HTR-8/SVneo (cell line): ENCODE measurements at places on chromosomes 1 and 21.
A peak's percentile ranks its signal among the peaks of the same experiment; 100 is the strongest.

DNA sequence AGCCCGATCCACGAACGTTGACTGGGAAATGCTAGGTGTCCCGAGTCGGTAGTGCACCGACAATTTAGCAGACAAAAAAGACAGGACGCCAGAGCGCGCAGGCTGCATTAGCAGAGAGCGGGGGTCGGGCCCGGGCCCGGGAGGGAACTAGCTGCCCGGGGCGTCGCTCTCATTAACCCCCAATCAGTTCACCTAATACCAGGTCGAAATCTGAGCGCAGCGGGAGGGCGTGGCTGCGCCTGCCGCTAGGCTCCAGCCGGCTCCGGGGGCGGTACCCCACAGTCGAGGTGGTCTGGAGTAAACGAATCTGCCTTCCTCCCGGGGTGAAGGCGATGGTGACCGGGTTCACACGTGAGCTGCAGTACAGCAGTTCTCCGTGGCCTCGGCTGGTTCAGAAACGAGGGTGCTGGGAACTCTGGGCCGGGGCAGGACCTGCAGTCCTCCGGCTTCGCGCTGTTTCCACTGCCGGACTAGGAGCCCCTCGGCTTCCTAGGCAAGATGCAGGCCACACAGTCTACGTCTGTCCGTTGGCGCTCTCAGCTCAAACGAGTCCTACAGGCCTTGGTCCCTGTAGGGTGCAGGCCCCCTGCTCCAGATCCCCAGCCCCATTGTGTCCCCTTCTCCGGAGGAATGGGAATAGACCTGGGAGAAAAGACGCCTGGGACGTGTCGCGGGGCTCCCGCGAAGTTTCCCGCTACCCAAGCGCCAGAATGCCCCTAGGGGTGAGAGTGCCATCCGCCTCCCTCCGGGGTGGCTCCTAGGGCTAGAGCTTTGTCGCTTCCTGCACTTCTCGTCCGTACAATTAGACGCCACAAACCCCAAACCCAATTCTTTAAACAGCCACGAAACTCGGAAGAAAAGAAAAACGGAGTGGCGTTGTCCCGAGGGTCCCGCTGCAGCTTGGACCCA, 2.0 kb downstream of the GFI1 start:
- no peak for DNase-seq

DNA sequence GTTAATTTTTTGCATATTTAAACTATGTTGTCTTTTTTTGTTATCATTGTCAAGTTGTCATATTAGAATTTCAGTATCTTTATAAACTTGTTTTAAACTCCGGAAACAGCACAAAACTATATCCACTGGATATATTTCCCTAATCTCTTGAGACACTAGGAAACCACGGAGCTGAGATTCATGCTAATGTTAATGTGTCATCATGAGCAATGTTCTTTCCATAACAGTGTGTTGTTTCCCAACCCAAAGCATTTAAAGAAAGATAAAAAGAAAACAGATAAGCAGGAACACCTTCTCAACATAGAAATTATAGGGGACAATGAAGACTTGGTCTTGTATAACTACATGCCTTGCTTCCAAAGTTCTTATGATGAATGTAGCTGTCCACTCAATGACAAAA, 626.2 kb upstream of the TMPRSS15 start:
- no peak for DNase-seq

DNA sequence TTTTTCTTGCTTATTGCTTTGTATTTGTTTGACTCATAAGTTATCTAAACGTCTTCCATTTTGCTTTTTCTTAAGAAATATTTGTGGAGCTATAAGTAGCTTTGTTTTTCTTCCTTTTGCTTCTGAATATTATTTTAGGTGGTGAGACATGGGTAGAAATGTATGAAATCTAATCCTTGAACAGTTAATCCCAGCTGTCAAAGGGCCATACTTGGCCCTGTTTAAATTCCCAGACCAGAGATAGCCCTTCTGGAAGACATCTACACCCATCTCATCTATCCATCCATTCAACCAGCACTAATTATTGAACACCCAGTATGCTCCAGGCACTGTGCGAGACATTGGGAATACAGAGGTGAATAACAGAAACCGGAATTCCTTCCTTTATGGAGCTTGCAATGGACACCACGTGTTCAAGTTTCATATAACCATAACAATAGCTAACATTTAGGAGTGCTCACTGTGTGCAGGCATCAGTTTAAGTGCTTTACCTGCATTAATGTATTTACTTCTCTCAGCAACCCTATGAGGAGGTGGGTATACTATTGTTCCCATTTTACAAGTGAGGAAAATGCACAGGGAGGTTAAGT, 8.7 kb downstream of the TACSTD2 start:
- DNase-seq = no peak

- peak; percentile 63 for DNase-seq
Observed at GRCh38 chr1:156677616-156678596, 699 bp upstream of the NES start.

DNA sequence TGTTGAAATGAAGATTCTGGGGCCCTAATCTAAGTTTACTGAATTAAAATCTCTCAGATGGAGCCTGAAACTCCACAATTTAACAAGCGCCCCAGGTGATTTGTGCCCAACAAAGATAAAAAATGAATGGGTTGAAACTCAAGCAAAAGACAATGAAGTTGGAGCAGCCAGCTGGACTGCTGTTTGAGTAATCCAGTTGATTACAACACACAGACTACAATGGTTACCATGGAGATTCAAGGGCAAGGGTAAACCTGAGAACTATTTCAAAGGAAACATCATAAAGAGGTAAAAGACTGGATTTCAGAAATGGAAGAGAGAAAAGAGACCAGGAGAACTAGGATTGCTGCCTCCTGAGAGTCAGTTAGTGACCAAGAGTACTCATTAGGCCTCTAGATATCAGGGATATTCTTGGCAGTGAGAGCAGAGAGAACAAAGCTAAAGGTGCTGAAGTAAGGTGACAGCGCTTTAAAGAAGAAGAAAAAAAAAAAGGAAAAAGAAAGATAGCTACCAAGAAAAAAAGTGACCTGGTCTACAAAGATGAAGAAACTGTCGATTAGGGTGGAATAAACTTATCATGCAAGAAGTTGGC, 44.5 kb downstream of the LRRC53 start:
- DNase-seq = no peak

DNA sequence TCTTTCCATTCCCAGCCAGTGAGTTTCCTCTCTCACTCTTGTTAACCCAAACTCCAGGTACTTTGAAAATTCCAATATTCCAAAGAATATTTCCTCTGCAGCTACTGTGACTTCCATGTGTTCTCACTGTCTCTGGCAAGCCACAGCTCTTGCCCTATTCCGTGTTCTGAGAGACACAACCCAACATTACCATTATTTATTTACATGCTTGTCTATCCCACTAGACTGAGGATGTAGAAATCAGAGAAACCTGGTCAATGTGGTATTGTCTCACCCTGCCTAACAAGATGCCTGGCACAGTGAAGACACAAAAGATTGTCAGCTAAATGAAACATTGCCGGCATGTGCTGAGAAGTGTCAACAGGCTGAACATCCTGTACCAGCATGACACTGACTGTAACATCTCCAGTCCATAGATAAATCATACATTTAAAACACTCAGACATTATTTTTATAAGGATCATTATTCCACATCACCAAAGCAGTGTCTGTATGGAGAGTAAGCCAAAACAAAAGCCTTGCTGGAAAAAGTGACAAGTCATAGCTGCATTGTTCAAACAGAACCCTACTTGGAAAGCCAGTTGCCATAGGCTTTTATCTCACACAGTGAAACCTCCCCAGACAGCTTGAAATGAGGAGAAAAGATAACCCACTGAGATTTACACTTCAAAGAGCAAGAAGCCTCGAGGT, 72.3 kb downstream of the SIPA1L2 start:
- DNase-seq = no peak
